ENCODE measurements at places on chromosomes 12 and 14.
A peak's percentile ranks its signal among the peaks of the same experiment; 100 is the strongest.

DNA sequence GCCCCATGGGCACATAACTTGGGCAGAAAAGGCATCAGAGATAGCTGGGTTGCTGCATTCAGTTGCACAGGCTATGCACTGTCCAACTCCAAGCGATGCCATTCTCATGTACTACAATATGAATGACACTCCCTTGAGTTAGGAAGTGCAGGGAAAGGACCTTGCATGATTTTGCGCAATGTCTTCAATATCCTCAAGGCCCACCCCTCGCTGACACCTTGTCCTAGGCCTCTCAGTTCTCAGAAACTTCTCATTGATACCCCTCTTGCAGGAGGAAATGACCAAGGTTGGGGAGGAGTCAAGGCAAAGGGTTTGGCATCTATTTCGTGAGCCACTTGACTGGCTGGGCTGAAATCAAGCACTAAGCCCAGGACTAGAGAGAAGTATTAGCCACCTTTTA lies 70.4 kb downstream of the ARL6IP4 start:
- no peak for DNase-seq

DNA sequence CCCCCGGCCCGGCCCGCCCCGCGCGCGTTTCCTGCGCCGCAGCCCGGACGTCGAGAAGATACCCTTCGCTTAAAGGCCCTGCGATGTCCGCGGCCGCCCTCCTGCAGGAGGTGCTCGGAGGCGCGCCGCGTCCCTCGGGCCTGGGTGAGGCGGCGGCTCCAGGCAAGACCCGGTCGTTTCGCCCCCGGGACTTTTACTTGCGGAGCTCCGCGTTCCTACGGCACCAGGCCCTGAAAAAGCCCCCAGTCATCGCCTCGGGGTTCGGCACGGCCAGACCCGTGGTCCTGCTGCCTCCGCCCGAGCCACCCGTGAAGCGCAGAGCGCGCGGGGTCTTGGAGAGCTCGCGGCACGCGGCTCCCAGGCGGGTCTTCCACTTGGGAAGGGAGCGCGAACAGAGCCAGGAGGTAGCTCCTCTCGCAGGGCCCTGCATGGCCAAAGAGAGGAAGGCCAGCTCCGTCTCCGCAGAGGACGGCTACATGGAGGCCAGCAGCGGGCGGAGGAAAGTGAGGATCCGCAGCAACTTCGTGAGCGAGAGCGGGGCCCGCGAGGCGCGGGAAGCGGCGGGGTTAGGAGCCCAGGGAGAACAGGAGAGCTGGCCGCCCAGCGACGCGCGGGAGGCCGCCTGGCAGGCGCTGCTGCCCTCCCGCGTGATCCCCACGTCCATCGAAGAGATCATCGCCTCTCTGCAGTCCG lies 26.9 kb downstream of the TTC6 start:
- DNase-seq = no peak

- no peak for DNase-seq
Observed at GRCh38 chr14:69038455-69039287, 59.6 kb upstream of the ACTN1 start.

- DNase-seq = no peak
Observed at GRCh38 chr12:52965337-52965731, 16.4 kb downstream of the KRT18 start.

- no peak for DNase-seq
Observed at GRCh38 chr14:34933301-34933700, 49.5 kb upstream of the SRP54 start.

- no peak for DNase-seq
Observed at GRCh38 chr14:36517242-36518030, 2.6 kb downstream of the NKX2-1 start.

- DNase-seq = no peak
Observed at GRCh38 chr14:32710231-32710671, 228.4 kb upstream of the NPAS3 start.

DNA sequence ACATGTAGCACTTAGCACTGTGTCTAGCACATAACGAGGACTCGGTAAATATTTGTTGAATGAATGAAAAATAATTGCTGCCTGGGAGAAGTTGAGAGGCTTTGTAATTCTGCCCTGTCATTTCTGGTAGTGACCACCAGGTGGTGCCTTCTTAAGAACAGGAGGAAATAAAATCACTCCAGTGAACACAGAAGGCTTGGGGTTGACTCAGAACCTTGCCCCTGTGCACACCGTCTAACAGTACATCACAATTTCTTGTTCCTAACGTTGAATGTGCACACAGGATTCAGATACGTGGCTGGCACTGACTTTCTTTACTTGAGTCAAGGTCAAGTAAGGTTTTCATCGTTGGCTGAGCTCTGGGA lies 91.8 kb downstream of the RGS6 start:
- peak; percentile 13 for DNase-seq

GRCh38 chr14:55071870-55072640 lies 20.6 kb downstream of the MAPK1IP1L start:
- DNase-seq = peak; percentile 99

DNA sequence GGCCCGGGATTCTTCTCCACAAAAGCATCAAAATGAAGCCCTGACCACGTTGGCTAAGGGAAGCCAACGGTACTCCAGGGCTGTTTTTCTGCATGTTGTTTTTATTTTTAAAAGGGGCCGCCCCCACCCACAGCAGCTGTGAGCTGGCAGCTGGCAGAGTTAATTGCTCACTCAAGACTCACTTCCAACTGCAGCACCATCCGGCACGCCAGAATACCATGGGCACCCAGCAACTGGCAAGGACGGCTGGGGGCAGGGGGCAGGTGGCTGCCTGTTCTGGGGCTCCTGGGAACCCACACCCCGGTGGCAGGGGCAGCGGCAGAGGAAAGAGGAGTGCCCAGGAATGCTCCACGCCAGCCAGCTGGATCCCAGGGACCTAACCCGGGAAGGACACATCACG lies 44.3 kb downstream of the NCOR2 start:
- no peak for DNase-seq

DNA sequence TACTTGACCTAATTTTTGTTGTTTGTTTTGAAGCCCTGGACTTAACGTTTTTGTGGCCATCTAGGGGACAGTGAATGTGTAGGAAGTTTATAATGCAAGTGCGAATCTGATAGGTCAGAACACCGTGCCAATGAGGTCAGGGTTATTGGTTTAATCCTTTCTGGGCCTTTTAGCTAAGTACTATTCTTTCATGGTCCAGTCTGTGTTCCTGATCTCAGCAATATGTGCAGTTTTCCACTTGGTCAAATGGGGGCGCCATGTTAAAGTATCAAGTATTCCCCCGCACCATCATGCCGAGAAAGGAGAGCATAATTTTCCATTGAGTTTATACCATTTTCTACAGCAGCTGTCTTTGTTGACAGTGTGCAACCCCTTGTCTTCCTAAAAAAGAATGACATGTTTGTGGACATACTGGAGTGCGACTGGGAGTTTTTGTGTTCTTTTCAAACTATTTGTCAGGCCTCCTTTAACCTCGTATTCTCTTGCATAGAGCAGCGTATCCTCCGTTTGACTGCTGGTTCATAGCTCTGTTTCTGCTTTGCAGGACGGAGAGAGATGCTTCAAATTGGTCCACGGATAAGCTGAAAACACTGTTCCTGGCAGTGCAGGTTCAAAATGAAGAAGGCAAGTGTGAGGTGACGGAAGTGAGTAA lies 1.3 kb downstream of the AHSA1 start:
- peak; percentile 52 for DNase-seq

- DNase-seq = no peak
Observed at GRCh38 chr12:13075118-13075480, 28.4 kb downstream of the GSG1 start.

DNA sequence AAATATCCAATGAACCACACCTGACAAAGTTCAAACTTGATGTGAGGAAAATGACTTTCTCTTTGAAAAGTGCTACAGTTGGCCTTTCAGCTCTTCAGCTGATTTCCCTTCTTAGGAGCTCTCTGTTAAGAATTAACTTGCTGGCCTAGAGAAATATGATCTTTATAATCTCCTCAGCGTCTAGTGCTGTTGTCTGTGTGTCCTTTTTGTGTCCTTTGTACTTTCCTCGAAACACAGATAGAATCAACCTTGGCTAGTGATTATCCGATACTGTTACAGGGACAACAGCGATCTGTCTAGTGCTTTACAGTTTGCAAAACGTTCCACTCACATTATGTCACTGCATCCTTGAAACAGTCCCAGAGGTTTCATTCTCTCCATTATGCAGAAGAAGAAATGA lies 162.8 kb upstream of the RMST start:
- no peak for DNase-seq

DNA sequence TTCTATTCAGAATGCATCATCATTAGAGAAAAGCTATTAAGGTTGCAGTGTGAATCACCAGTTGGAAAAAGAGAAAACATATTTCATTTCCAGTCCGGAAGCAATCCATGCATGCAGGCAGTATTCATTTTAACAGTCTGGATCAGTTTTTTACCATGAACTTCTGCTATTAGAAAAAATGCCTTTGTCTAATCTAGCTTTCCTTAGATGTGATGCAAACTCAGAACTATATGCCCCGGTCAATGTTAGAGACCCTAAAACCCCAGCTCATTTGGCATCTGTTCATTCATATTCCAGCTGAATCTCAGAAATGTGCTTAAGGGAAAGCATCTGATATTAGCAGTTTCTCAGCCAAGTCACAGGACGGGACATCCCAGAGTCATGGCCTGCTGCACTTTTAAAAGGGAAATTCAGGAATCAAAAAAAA lies 8.5 kb downstream of the IRAK3 start:
- DNase-seq = no peak

DNA sequence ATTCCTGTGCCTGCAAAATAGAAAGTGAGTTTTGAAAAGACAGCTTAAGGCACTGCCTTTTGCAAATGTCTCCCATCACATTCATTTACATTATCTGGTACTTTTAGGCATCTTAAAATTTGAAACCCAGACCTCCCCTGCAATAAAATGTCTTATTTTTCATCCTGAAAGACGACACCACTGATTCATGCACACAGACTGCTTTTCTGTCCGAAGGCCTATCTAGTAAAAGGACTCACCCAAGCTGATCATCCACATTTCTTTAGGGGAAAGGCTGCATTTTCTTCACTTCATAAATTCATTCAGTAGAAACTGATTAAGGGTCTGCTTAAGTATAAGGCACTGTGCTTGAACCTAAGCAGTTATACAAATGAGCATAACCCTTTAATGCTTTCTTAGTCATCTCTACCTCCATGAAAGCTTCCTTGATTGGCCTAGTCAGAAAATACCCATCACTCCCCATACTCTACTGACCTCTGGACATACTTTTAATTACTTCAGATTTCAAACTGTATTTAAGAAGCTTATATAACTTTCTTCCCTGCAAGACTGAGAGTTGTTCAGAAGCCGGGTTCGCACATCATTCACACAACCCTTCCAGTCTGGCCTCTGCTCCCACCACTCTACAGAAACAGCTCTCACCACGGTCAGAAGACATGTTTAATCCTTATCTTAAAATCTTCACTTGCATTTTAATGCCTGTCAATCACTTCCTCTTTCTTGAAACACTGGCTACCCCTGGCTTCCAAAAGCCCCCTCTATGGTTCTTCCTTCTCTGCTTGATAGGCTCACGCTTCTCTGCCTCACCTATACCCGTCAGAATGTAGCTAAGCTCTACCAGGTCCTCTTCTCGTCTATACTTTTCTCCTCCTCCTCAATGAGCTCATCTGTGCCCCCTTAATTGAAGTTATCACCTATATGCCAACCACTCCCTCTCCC lies 288.6 kb downstream of the MED13L start:
- no peak for DNase-seq

DNA sequence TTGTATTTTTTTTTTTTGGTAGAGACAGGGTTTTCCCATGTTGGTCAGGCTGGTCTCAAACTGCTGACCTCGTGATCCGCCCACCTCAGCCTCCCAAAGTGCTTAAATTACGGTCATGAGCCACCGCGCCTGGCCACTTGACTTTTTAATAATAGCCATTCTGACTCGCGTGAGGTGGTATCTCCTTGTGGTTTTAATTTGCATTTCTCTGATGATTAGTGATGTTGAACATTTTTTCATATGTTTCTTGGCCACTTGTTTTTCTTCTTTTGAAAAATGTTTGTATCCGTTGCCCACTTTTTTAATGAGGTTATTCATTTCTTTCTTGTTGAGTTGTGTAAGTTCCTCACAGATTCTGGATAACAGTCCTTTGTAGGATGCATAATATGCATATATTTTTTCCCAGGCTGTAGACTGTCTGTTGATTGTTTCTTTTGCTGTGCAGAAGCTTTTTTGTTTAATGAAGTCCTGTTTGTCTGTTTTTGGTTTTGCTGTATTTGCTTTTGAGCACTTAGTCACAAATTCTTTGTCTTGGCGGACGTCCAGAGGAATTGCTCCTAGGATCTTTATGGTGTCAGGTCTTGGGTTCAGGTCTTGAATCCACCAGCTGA lies 10.3 kb upstream of the PGAM5 start:
- DNase-seq = no peak

GRCh38 chr14:38490273-38490672 lies 234.4 kb upstream of the CLEC14A start:
- no peak for DNase-seq

DNA sequence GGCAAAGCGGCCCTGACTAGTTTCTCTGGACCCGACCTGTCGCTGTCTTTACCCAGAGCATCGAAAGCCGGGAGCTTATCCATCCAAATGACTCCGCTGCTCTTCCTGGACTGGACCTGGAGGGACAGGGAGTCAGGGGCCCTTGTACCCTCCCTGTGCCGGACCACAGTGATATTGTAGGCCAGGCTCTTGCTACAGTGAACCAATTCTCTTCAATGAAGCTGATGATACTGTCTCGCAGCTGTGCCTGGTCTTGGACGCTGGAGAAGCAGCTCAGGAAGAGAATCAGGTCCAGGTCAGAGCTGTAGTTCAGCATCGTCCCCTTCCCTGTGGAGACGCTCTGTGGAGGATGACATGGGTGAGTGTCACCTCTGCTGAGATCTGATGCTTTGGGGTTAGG lies 14.7 kb upstream of the OASL start:
- no peak for DNase-seq

GRCh38 chr12:62629971-62630739 lies 163.5 kb downstream of the MON2 start:
- DNase-seq = no peak

GRCh38 chr14:52733824-52734223 lies 3.9 kb downstream of the STYX start:
- no peak for DNase-seq

- no peak for DNase-seq
Observed at GRCh38 chr14:34354556-34354955, 107.5 kb downstream of the SPTSSA start.

GRCh38 chr12:68065687-68066086 lies 76.4 kb downstream of the IFNG-AS1 start:
- no peak for DNase-seq

GRCh38 chr12:112108202-112109079 lies at the start of gene NAA25:
TSS of gene NAA25 (minus strand) at chr12:112108783. CDS start at chr12:112108773, 10 bp downstream.
- DNase-seq = peak; percentile 73

GRCh38 chr12:26195250-26195640 lies at the start of gene SSPN:
TSS of gene SSPN (plus strand) at chr12:26195573. CDS start at chr12:26195673, 100 bp downstream.
- peak; percentile 18 for DNase-seq

GRCh38 chr12:125954362-125954761 lies 889.1 kb downstream of the AACS start:
- DNase-seq = no peak

DNA sequence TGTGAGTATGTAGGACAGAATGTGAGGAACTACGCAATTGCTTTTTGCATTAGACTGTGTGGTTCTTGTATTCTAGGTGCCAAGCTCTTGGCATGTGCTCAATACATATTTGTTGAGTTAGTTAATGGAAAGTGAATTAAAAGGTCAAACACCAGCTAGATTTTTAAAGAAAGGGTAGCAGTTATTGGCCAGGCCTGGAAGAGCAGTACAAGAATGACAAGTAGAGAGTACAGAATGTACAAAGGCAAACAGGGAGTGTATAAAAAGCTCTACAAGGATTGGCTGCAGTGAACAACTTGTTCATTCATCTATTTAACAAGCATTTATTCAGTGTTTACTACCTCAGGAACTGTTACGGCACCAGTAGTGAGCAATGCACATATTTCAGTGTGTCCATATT lies 854.0 kb upstream of the SEL1L start:
- DNase-seq = no peak

All from foreskin keratinocyte (primary cell).